ENCODE measurements at places on chromosomes 7 and 10.

DNA sequence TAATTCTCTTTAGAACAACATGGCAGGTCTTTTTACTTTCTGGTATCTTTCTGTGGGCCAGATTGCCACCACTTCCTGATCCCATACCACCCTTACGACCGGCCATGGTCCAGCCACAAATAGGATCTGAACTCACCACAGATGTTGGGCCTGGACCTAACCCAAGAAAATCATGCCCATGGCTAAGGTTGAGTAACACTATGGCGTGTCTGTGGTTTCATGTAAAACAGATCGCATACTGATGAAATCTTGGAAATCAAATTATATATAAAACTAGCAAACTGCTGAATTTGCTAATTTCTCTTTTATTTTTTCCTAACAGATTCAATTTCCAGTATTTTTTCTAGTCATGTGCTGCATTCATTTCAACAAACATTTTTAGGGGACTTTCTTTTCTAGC, 77.2 kb downstream of the CH25H start:
- no peak for DNase-seq

GRCh38 chr7:46774515-46774914, 807.4 kb downstream of the TNS3 start:
- no peak for DNase-seq

DNA sequence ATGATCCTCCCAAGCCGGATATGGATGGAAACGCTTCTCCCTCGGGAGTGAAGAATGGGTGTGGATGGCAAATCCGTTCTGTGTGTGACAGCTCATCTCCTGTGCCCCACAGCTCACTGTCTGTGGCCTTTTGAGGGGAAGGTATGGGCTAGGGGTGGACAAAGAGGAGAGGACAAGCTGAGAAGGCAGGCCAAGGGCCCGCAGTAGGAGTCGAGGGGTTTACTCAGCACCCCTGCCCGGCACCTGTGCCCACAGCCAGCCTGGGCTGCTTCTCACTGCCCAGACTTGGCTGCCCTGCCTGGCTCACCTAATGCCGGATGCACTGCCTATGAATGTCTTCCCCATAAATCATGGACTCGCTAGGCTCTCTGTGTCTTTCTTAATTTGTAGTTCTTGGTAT, 503.8 kb downstream of the TCERG1L start:
- no peak for DNase-seq

GRCh38 chr7:42285383-42285824, 48.4 kb upstream of the GLI3 start:
- DNase-seq, result no peak

DNA sequence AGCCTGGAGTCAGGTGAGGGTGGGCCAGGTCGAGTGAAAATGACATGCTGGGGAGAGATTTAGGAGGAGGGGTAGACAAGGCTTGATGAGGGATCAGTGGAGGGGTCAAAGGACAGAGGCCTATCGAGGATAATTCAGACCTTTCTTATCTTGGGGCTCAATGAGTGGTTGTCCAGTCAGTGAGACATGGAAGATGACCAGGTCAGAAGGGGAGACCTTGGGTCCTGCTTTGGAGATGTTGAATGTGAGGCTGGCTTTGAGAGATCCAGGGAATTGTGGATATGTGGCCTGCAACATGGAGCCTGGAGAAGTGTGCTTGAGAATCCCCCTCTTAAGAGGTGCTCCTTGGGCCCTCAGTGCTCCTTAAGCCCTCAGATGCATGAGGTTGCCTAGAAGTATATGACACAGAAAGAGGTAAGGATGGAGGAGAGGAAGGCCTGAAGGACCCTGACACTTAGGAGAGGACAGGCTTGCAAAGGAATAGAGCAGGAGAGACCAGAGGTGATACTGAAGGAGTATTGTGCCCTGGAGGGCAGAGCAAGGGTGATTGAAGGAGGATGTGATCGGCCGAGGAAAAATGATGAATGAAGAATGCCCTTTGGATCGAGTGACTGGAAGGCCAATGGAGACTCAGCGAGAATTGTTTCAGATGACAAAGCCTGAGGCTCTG, 129.8 kb upstream of the GPR26 start:
- DNase-seq, result no peak

DNA sequence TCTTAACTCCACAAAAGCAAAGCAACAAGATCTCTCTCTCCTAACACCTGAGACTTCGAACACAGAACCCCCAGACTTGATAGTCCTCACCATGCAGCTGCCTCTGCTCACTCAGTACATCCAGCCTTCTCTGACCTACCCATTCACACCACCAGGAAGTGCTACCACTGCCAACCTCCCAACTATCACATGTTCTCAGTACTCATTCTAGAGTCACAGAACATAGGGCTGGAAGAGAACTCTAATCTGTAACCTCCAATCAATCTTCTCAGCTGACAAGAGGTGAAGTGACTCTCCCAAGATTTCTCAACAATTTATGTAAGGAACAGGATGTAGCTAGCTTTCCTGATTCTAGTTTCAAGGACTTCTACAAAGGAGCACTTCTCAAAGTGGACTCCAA, 3.8 kb downstream of the NUDCD3 start:
- DNase-seq, result no peak

GRCh38 chr7:131656980-131657723, 100.7 kb upstream of the PODXL start:
- no peak for DNase-seq

DNA sequence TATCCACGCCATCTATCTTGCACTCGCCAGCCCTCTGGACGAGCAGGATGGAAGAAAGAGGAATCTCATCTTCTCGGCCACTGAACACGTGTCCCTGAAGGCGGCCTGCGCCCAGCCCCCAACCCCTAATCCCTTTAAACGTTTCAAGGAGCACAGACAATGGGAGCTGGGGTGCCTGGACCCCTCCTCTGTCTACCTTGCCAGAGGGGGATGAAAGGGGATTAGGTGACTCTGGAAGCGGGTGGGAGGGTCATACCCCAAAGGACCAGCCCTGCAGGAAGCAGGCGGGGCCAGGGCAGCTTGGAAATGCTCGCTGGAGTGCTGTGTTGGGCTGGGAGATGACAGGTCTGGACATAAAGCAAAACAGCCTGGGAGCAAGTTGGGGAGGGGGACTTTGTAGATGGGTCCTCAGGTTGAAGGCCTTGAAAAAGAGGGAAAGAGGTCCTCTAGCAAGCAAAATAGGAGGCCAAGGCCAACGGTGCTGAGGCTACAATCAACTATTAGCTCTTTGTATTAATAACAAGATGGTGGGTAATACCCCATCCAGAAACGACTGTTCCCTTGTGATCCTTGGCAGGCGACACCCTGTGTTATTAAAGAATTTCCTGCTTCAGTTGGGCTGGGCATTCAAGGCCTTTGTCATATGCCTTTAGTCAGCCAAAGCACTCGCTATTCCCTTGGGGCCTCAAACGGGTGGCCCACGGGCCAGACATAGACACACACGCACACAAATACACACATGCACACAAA, 126.5 kb upstream of the UNC5B start:
- no peak for DNase-seq

DNA sequence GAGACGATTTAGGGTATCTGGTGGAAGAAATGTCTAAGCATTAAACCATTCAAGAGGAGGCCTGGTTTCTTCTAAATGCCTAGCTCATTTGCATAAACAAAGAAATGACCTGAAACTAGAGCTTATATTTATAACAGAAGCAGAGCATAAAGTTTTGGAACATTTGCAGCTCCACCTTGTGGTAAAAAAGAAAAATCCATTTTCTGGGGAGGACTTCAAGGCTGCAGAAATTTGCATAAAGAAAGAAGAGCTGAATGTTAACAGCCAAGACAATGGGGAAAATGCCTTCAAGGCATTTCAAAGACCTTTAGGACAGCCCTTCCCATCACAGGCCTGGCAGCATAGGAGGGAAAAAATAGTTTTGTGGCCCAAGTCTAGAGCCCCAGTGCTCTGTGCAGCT, 362.0 kb downstream of the ZNF248 start:
- DNase-seq, result no peak

- DNase-seq, result no peak
Observed at GRCh38 chr10:31272841-31273240, 46.2 kb upstream of the ZEB1 start.

- no peak for DNase-seq
Observed at GRCh38 chr10:88440541-88440940, 142.6 kb downstream of the RNLS start.

DNA sequence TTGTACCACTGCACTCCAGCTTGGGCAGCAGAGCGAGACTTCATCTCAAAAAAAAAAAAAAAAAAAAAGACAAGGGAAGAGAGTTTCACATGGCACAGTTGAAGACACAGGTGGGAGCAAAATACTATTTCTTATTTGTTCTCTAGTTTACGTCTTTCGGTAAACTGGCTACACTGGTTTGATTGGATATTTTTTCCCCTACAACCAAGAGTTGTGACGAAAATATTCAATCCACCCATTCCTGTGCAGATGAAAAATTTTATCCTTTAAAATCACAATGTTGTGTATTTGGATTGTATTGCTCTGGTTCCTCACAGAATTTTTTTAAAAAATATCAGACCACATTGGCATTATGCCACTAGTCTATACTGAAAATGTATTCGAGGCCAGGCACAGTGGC, 14.5 kb upstream of the ABCC2 start:
- no peak for DNase-seq

GRCh38 chr7:139494835-139495579, 11.5 kb upstream of the KLRG2 start:
- DNase-seq, result no peak

DNA sequence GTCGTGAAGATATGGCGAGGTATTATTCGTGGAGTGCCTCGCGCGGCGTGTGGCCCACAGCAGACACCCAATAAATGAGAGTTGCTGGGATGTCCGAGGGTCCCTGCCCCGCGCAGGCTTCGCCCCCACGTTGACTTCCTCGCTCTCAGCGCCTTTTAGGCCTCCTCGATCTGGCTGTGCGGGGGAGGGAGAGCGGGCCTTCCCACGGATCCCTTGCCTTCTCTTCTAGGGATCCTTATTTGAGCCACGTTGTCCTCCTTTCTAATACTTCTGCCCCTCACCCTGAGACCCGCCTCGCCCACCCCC, 660 bp downstream of the VCL start:
- no peak for DNase-seq

DNA sequence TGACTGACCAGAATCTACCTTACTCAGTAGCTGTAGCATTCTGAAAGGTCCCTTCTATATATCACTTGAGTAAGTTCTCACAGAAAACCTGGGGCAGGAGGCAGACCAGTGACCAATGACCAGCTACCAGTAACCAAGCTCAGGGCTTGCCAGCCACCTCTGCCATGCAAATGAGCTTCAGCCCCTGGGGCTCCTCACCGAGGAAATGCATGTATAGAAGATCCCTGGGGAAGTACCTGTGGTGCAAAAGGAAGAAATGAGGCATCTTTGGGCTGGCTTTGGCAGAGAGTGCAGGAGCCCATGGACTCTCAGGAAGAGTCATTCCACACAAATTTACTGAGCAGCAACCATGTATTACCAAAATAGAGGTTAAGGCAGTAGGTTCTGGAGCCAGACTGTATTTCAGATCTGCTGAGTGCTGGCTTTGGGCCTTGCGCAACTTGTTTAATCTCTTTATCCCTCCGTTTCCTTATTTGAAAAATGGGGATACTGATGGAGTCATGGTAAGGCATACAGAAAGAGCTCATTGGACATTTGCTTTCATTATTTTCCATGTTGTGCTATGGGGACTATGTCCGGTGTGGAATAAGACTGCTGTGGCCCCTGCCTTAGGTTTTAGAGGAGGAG, 41.1 kb upstream of the FAM204A start:
- DNase-seq, result no peak

- DNase-seq, result no peak
Observed at GRCh38 chr10:17412323-17412722, 42.1 kb downstream of the ST8SIA6 start.
